Purkinje cell (primary cell): ENCODE measurements at places on chromosomes 16 and 17. TPM values are rescaled to one million over a fixed set of nuclear protein-coding genes. Genes with fewer than 3 reads are reported as not detected.

Gene HMOX2
- 109 and 149 TPM in 2 replicates for polyA plus RNA-seq

Gene SRL
- polyA plus RNA-seq, result not detected in 2 replicates

Gene HOXB3
- not detected in 2 replicates for polyA plus RNA-seq

Gene KLHL10
- polyA plus RNA-seq, result not detected in 2 replicates

Gene ESRP2
- polyA plus RNA-seq, result not detected in 2 replicates

Gene TLCD3B
- 0.71 TPM in 1 of 2 replicates, not detected in the other for polyA plus RNA-seq

Gene RNU2-1
- polyA plus RNA-seq, result not detected in 2 replicates

Gene TBC1D3G
- 0.18 TPM in 1 of 2 replicates, not detected in the other for polyA plus RNA-seq
